ENCODE measurements at places on chromosomes 12 and 14.

GRCh38 chr12:12577786-12578185 is 15.1 kb upstream of the DUSP16 start:
- no peak for ATAC-seq

DNA sequence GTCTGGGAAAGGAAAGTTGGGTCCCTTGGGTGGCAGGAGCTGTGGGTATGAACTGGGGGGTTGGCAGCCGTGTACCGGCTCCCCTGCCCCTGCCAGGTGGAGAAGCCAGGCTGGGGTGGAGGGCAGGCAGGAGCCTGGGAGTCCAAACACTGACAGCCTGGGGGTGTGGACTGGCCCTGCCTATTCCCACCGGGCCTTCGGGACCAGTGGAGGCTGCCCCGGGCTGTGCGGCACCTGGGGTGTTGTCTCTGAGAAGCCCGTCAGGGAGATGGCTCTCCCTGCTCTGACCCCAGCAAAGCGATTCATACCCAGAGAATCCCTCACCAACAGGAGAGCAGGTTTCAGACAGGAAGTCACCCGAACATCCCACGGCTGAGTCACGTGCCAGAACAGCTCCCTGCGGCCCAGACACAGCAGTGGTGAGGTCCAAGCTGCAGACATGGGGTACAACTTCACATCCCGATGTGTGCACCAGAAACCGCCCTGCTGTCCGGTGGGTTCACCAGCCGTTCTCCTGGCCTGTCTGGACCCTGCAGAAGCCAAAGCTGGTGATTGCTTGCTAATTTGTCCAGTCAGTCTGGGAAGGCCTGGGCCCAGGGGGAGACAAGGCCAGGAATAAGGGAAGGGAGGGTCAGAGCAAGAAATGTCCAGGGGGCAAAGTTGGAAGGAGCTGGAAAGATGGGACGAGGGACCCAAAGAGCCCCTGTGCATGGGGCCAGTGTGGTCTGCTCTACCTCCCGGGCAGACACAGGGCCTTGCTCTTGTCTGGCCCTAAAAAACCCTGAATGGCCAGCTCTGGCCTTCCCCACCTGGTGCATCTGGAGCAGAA is 2.1 kb upstream of the GPR132 start:
- ATAC-seq = peak; percentile 40

DNA sequence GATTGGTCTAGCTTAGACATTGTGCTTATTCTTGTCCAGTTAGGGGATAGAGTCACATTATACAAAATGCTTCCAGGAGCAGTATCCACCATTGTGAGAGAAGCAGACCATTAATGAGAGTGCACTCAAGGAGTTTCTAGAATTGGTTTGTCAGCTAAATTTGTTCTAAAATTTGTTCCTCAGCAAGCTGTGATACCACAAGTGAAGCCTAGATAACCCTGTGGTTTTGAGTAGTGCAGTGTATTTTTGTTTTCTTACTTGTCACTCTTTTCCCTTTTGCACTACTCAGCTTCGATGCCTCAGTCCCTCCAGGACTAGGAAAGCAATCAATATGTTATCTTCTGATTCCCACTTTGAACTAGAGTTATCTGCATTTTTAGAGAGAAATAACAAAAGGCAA is 42.5 kb upstream of the AKAP6 start:
- ATAC-seq = no peak

DNA sequence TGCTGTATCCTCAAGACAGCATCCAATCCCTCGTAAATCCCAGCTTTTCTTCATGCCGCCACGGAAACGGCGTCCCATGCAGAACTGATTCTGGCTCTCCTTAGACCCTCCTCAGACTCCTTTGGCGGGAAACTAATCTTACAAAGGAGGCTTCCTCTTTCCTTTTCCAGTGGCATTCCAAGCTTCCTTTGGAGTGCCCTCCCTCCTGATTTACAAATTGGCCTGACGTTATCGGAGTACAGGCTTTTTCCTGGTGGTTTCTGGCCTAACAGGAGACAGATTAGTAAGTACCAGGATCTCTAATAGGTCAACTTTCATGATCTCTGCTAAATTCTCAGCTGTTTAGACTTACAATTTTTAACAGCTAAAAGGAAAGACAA is 1.3 kb upstream of the ZDHHC17 start:
- no peak for ATAC-seq

DNA sequence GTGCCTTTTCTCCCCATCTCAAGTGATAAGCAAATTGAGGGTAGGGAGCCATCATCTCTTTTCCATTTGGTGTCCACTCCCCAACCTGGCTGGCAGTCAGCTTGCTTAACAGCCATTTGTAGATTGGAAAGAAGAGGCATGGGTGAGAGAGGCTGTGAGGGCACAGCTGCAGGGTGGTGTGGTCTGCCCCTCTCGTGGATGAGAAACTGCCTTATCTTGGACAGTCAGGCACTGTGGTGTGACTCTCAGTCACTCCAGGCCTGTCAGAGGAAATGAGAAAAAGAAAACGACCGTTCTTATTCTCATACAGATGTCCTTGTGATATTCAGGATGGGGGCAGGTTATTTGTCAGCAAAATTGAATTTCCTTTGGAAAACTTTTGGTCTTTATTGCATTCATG is 65.1 kb upstream of the SRSF5 start:
- ATAC-seq = no peak

DNA sequence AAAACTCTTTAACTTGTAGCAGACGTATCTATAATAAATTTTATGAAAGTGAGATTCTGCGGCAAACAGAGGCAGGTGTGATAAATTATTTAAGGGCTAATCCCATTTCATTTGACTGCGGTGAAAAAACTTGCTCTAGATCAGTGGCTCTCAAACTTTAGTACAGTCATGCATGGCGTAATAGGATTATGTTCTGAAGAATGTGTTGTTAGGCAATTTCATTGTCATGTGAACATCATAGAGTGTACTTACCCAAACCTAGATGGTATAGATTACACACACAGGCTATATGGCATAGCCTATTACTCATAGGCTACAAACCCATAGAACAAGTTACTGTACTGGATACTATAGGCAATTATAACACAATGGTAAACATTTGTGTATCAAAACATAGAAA is 83.7 kb downstream of the HEATR5A start:
- ATAC-seq = no peak

GRCh38 chr12:58681730-58682129 is 238.6 kb downstream of the LRIG3 start:
- ATAC-seq = no peak

- ATAC-seq = no peak
Observed at GRCh38 chr14:94573475-94574277, 7.5 kb upstream of the SERPINA5 start.

DNA sequence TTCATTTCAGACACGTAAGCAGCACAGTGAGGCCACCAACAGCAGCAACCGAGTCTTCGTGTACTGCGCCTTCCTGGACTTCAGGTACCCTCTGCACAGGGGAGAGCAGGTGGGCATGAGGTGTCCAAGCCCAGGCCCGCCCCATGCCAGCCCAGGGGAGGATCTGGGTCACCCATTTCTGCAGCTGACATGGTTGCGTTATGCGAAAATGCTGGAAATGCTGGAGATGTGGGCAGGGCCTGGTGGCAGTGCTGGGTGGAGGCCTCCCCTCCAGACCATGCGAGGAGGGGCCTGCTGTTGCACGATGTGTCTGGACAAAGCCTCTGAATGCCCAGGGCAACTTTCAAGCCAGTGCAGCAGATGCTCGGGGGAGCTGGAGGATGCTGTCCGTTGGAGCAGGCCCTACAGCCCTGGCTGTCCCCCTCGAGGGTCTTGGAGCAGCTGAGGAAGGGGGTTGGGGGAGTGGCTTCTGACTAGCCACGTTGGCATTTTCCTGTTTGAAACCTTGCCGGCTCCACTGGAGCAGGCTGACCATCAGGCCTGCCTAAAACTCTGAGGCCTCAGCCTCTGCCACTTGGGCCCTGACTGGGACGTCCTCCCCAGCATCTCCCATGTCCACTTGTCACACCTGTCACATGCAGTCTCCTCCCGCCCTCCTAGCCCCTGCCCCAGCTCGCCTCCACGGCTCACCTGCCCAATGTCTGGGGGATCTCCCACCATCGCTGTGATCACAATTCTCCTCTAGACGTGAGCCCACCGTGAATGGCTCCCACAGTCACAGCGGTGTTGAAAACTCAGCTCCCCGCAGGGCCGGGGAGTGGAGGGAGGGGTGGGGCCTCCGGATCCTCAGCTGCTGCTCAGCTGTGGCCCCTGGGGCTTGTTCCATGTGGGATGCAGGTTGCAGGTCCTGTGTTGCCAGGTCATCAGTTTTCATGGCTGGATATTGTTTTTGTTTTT is 123.4 kb downstream of the ADGRD1 start:
- ATAC-seq = no peak

DNA sequence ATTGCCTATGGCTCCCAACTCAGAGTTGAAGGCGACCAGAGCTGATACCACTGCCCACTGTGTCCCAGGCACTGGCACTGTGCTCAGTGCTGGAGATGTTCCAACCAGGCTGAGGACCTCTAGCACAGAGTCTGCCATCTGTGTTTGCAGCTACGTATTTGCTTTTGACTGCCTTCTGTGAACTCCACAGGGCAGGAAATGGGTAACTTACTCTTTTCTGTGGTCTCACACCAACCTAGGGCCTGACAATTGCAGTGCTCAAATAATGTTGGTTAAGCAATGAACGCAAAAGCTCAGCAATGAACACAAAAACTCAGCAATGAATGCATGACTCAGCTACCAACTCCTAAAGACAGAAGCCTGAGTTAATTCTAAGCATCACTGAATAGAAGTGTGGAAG is 202.8 kb downstream of the NUAK1 start:
- no peak for ATAC-seq

DNA sequence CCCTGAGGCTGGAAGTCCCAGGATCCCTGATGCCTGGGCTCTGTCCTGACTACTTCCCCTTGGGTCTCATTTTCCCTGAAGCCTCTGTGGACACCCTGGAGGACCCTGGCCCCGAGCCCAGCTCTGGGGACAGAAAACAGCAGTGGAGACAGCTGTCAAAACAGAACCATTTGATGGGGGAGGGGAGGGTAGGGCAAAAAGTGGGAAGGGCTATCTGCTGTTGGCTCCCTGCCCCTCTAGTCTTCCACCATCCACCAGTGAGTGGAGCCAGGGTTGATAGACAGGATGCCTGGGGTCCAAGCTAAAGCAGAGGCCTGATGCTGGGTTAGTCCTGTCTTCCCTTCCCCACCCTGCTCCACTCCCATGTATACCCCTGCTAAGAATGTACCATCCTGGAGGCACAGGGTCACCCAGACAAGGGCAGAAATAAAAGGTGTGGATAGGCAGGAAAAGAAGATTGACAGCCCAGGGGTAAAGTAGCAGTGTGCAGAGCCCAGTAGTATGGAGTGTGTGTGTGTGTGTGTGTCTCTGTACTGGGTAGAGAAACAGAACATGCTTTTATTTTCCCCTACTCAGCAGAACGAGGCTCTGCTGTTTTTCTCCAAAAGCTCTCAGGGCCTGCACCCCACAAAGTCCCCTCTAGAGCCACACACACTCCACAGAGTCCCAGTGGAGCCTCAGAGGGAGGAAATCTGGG is 9.8 kb downstream of the ZNF385A start:
- ATAC-seq = no peak

DNA sequence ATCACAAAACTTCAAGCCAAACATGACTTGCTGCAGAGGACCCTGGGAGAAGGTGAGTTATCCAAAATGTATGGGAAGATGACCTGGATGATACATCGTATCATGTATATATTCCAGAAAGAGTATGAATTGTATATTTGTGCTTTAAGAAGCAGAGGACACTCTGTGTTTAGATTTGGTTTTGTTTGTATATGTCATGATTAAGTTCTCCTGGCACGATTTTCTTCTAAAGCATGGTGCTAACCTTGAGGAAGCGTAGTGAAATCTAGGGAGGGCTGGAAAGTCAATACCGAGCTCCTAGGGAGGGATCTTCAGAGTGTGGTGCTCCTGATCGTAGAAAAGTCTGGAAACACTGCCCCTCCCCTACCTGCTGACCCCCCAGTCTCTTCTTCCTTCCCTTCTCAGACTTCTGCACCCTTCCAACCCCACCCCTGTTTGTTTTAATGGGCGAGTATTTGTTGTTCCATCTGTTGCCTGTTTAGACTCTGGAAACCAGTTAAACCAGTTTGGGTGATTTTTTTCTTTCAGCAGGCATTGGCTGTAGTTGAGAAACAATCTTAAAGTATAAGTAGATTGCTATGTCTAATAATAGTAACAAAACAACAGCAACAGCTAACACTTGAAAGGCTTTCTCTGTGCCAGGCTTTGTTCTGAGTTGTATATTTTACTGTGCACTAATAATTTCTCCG is 141.6 kb downstream of the KICS2 start:
- no peak for ATAC-seq

DNA sequence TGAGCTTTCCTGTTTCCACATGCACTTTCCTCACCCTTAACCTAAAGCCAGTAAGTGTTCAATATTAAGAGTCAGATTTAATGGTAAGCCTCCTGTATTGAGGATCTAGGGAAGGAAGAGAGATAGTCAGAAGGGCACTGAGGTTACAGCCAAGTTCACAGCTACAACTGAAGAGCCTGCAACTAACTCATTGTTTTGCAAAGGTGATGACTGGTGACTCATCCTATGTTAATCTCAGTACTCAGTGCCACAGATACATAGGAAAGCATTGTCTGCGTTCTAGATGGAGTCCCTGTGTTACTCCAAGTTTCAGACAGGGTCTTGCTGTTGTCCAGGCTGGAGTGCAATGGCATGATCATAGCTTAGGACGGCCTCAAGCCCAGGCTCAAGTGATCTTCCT is 157.0 kb upstream of the RBM19 start:
- no peak for ATAC-seq

DNA sequence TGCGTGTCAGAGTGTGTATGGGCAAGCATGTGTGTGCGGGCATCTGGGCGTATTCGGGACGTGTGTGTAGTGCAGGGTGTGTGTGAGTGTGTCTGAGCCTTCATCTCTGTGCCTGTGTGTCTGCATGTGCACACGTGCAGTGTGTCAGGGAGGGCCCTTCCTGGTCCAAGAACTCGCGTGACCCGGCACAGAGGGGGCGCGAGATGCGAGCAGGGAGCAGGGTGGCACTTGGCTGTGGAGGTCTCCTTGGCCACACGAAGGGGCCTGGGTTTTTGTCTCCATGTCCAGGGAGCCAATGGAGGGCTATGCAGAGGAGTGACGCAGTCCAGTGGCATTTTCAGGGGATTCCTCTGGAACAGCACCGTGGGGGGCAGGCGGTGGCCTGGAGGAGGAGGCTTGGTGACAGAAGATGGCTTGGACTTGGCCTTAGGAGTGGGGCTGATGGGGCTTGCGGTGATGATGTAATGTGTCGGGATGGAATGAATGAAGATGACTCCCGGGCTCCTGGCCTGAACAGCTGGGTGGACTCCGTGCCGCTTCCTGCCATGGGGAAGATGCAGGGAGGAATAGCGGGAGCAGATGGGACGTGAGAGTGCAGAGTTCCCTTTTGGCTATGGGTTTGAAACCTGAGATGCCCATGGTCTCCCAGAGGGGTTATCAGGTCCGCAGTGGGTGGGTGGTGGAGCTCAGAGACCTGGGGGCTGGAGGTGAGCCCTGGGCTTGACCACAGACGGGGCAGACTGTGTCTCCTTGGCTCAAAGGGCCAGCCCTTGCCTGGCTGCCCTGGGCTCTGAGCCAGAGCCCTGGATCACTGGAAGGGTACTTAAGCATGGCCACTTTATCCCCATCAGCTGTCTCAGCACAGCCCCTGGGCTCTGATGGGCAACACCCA is 208.3 kb downstream of the PHETA1 start:
- ATAC-seq = no peak

GRCh38 chr12:120711411-120711810 is 1.2 kb downstream of the UNC119B start:
- ATAC-seq = peak; percentile 15
